Naive thymus-derived CD8-positive, alpha-beta T cell (primary cell): ENCODE measurements at places on chromosomes 6 and 20.

DNA sequence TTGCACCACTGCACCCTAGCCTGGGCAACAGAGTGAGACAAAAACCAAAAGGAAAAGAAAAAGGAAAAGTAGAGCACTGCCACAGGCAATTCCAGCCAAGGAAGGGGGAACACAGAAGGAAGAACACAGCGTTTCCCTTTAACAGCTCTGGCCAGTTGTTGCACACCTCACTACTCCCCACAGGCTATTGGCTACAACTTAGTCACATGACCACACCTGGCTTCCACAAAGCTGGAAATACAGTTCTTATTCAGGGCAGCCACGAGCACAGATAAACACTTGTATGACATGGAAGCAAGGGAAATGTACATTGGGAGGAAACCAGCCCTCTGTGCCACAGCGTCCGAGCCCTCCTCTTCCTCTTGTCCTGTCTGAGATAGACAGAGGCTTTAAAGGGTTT is 249.0 kb upstream of the JARID2 start:
- no peak for DNase-seq

DNA sequence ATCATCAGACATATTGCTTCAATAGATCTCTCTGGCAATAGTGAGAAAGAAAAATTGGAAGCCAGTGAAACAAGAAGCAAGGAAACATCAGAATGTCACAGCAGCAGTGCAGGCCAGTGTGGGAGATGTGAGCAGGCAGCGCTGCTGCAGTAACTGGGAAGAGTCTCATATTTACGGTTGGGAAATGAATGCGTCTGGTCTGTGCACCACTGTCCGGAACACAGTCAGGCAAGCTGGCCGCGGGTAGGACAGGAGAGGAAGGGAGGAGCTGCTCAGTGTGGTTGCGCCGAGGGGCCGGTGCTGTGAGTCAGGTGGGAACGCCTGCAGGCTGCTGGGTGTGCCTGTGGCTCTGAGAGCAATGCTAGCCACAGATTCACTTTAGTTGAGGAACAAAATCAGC is 6.4 kb upstream of the PSMG4 start:
- no peak for DNase-seq

DNA sequence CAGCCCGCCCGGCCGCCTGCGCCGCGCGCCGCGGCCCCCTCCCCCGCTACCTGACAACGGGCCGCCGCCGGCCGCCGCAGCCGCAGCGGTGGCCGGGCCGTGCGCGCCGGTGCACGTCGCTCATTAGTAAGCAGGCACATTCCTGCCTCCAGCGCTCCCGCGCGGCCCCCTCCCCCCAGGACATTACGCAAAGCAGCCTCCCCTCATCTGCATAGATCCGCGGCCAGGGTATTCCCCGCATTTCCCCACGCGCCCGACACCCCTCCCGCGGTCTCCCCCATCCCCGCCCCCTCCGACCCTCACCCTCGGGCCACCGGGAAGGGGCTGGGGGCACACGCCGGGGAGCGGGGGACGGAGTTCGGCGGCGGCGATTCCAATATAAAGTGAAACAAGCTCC is at the start of gene HIVEP2:
HIVEP2 (minus strand) TSS at position 128 of the 397 bp plus-strand sequence. CDS start 170,438 bp downstream, outside the sequence.
- peak; percentile 83 for DNase-seq

DNA sequence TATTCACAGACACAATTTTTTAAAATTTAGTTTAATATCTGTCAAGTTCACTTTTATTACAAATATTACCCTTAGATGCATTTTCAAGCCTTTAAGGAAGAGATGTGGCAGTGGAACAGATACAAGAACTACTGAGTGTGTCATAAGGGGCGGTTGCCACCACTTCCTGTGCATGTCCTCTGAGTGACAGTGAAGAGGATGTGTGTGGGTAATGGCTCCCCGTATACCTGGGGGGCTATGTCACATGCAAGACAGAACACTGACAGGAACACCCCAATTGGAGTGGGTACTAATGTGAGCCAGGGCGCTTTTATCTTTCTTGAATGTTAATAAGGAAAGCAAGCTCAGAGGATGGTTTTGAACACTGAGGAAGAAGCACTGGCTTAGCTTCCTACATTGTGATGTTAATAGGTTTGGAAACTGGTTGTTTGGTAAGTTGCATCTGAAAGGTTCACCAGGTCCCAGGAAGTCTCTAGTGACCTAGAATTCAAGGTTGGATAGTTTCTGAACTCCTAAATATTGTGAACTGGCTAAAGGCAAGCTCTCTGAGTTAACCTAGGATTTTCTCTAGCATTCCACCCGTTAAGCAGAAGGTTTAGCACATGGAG is 83.4 kb upstream of the ASF1A start:
- peak; percentile 87 for DNase-seq
